Kidney (tissue), 22 donors: ENCODE measurements at places on chromosomes 7 and 10.
A peak's percentile ranks its signal among the peaks of the same experiment; 100 is the strongest.

DNA sequence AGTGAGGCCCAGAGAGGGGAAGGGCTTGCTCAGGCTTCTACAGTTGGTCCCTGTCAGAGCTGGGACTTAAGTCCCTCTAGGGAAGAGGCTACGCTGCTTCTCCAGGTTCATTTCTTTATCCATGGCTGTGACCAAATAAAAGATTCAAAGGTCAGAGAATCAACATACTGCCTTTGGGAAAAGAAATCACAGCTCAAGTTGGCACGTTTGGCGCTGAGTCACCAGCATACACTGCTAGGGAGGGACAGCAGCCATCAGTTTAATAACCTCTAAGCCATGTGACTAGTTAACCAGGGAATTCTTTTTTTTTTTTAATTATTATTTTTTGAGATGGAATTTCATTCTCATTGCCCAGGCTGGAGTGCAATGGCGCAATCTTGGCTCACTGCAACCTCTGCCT, 28.4 kb upstream of the CRHR2 start:
- no peak for DNase-seq

- no peak for DNase-seq
Measured at GRCh38 chr7:149238051-149238450, 1.4 kb upstream of the ZNF212 start.

DNA sequence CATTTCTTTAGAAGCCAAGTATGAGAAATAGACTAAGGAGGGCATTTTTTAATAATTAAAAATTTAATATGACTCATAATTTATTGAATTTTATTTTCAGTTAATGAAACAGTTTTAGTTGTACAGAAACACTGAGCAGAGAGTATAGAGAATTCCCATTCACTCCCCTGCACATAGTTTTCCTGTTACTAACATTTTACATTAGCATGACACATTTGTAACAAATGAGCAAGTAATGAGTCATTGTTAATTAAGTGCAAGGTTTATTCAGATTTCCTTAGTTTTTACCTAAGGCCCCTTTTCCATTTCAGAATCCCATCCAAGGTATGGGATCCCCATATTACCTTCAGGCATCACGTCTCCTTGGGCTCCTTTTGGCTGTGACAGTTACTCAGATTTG, 271.5 kb upstream of the FZD8 start:
- DNase-seq, result no peak

GRCh38 chr10:110759523-110759922, 112.2 kb upstream of the PDCD4 start:
- no peak for DNase-seq

- DNase-seq, result no peak
Measured at GRCh38 chr7:154484943-154485342, 432.7 kb downstream of the DPP6 start.

- DNase-seq, result no peak
Measured at GRCh38 chr7:99120501-99120900, 23.4 kb downstream of the SMURF1 start.

DNA sequence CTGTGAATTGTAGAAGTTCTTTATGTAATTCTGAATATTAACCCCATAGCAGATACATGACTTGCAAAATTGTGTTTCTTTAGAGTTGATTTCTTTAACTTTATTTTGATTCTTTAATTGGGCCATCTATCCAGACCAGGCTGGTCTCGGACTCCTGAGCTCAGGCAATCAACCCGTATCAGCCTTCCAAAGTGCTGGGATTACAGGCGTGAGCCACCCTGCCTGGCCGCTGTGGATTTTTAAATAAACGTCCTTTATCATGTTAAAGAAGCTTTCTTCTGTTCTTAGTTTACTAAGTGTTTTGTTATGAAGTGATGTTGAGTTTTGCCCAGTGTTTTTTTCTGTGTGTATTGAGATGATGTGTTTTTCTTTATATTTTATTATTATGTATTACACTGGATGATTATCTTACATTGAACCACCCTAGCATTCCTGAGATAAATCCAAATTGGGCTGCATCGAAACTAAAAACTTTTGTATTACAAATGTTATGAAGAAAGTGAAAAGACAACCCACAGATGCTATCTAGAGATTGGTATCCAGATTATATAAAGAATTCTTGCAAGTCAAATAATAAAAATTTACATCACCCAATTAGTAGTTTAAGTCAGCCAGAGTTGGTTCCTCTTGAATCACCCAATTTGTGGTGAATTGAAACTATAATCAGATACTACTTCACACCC, 118.1 kb downstream of the TPST1 start:
- DNase-seq, result no peak

- DNase-seq, result no peak
Measured at GRCh38 chr10:52353960-52354394, 39.9 kb downstream of the DKK1 start.

GRCh38 chr7:100763556-100764140, 30.3 kb downstream of the ZAN start:
- DNase-seq, result no peak

DNA sequence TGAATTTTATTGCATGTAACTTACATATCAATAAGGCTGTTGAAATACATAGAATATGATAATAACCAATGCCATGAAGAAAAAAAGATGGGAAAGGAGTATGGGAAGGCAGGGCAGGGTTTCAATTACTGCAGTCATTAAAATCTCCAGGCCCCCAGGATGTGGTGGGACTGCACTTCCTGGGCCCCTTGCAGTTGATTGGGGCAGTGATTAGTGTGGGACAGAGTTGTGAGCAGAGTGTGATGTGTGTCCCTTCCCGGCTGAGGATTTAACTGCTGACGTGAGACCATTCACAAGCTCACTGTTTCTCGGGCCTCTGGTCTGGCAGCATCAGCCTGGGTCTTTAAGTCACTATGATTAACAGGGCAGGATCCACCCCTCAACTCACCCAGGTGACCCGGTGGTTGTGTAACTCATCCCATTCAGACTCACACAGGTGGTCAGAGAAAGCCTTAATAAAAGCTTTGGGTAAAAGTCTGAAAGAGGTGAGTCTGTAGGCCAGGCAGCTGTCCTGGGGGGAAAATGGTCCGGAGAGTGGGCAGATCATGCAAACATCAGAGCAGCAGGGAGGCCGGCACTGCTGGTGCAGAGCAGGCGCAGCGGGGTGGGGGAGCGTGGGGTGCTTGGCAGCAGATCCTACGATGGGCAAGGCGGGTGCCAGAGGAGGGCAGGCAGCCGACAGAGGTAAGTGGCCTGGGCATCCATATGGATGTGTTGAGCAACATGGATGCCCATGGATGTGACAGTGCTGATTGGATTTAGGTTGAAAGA, 36.3 kb upstream of the WDFY4 start:
- DNase-seq, result no peak

- DNase-seq, result peak; percentile 4
Measured at GRCh38 chr7:7607010-7607409, 33.5 kb upstream of the UMAD1 start.

DNA sequence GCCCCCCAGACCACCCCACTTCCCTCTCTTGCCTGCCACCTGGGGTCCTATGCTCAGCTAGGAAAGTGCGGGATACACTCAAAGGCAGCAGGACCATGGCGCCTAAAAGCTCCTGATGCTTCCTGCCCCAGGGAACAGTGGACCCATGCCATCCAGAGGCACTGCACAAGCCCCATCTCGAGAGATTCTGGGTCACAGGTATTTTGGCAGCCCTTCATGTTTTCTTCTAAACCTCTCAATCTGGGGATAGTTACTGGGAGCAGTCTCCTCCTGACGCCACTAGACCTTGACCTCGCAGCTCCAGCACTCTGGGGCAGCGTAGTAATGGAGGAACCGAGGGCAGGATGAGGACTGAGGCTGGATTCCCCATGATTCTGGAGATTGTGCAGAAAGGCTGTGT, 107.1 kb downstream of the GRK5 start:
- DNase-seq, result no peak

- no peak for DNase-seq
Measured at GRCh38 chr7:16086743-16087142, 334.6 kb downstream of the CRPPA start.

- DNase-seq, result no peak
Measured at GRCh38 chr10:124062390-124062789, 31.0 kb downstream of the CHST15 start.

GRCh38 chr10:51510231-51510630, 189.2 kb downstream of the CSTF2T start:
- DNase-seq, result no peak

- DNase-seq, result peak; percentile 71
Measured at GRCh38 chr7:101138213-101138870, 11.4 kb downstream of the SERPINE1 start.

- DNase-seq, result no peak
Measured at GRCh38 chr7:107972075-107972482, 30.9 kb downstream of the LAMB1 start.

GRCh38 chr7:157523766-157524421, 187.1 kb downstream of the DNAJB6 start:
- DNase-seq, result peak; percentile 23

GRCh38 chr10:68212721-68213352, 19.1 kb downstream of the ATOH7 start:
- DNase-seq, result peak; percentile 39

- no peak for DNase-seq
Measured at GRCh38 chr10:61730671-61731070, 67.9 kb downstream of the CABCOCO1 start.

- no peak for DNase-seq
Measured at GRCh38 chr10:110655320-110655719, 11.2 kb downstream of the RBM20 start.

- no peak for DNase-seq
Measured at GRCh38 chr7:42880392-42880791, 31.5 kb downstream of the C7orf25 start.

DNA sequence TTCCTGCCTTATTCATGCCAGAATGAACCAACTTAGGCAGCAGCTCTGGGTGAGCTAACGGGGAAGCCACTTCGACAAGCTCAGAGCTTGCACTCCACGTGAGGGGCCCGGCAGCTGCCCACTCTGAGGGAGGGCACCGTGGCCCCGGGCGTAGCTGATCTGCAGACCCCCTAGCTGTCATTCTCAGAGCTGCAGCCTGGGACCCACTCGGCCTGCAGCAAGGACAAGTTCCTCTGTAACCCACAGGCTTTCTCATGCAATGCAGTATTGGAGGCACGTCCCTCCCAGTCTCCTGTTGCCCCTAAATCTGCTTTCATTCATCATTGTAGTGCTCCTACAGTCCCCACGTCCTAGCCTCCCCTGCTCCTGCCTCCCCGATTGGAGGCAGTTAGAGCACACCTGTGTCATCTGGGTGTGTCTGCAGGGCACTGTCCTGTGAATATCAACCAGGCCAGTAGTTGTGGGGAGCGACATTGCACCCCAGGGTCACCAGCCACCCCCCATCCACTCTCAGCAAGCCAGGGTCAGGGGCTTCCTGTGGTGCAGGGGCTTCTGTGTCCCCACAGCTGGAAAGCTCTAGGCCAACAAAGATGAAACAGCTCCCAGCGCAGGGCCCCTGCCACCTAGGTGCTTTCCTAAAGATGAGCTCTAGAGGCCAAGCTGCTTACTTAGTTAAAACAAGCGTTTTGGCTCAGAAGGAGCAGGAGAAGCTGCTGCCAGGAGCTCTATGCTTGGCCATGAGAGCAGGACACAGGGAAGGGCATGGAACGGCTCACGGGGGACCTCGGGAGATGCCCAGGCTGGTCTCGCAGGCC, 333.6 kb downstream of the ADARB2 start:
- no peak for DNase-seq

GRCh38 chr7:40747856-40748255, 613.1 kb downstream of the SUGCT start:
- DNase-seq, result no peak

GRCh38 chr10:44948642-44949041, 11.0 kb upstream of the RASSF4 start:
- DNase-seq, result no peak

GRCh38 chr10:127254276-127254675, 57.9 kb upstream of the INSYN2A start:
- DNase-seq, result no peak

GRCh38 chr10:75451831-75452230, 20.4 kb downstream of the LRMDA start:
- peak; percentile 22 for DNase-seq

GRCh38 chr7:100835903-100836811, 8.8 kb upstream of the EPHB4 start:
- DNase-seq, result peak; percentile 90

DNA sequence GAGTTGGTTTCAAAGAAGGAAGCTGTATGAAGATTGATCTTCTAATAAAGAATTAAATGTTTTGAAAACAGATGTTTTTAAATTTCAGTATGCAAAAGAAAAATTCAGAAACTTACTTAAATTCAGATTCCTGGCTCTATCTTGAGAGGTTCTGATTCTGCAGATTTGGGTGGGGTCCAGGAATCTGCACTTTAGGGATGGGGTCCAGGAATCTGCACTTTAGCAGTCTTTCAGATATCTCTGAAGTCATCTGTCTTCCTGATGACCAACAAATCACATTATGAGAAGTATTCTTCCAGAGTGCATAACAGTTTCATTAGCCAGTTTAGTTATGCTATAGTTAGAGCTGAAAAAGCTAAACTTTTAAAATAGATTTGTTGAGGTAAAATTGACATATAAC, 24.1 kb downstream of the ABRAXAS2 start:
- no peak for DNase-seq

GRCh38 chr10:31745612-31746376, 182.8 kb downstream of the ARHGAP12 start:
- DNase-seq, result no peak

DNA sequence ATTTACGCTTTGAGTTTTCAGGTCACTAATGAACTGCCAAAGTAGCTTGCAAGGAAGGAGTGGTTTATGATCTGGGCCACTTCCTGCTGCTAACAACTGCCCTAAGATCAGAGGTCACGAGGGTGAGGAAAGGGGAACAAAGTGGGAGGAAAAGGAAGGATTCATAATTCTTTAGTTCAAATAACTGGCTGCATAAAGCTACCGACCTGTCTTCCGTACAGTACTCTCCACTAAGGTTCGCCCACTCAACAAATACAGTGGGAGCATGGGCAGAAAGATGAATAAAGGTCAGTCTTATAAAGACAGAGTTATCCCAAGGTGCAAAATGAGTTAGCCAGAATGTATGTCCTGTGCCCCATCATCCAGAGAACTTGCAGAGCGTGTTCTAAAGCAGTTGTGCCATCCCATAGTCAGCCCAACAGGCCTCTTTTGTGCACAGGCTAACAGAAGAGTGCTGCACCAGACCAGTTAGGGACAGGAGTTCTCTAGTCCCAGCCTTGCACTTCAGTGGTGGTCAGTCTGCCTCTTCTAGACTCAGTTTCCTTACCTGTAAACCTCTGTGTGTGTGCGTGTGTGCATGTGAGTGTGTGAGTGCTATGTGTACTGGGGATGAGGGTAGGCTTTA, 65.9 kb downstream of the CREB3L2 start:
- no peak for DNase-seq

- peak; percentile 27 for DNase-seq
Measured at GRCh38 chr10:61617586-61617985, 45.1 kb upstream of the CABCOCO1 start.

GRCh38 chr7:954330-955238, at the start of gene ADAP1:
ADAP1 (minus strand) TSS chr7:954680; CDS start chr7:954477, 203 bp downstream.
- DNase-seq, result peak; percentile 81

DNA sequence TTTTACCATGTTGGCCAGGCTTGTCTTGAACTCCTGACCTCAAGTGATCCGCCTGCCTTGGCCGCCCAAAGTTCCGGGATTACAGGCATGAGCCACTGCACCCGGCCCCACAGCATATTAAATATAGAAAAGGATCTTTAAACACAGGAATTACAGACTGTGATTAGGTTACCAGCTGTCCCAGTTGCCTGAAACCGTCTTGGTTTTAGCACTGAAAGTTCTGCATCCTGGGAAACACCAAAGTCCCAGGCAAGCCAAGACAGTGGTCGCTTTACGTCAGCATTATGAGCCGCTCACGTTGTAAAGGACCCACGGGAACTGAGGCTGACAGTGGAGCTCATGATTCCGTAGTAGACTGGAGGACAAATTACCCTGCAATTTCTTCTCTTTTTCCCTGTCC, 69.0 kb upstream of the FAM180A start:
- no peak for DNase-seq
